H7 (cell line): ENCODE measurements at places on chromosomes 7 and 10.
A peak's percentile ranks its signal among the peaks of the same experiment; 100 is the strongest.

GRCh38 chr7:143492043-143492471 lies 14.4 kb downstream of the TAS2R41 start:
- DNase-seq: no peak

DNA sequence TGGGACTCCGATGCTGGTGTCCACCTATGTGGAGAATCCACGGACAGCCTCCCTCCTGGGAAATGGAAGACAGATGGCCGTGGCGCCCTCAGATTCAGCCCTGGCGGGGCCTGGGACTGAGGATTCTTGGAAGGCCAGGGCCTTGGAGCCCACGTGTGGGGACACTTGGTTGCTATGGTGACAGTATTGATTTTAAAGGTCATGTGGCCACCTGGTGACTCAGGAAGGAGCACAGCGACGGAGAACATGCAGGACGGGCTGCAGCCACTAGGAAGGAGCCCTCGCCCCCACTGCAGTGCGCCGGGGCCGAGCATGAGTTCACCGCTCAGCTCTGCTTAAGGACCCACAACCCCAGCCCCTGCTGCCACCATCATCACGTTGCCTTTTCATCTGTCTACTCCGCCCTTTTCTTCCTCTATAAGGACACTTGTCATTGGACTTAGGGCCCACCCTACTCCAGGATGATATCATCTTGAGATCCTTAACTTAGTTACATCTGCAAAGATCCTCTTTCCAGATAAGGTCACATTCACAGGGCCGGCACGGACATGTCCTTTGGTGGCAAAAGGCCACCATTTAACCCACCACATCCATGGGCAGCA lies 3.7 kb upstream of the STK32C start:
- DNase-seq: peak; percentile 76

DNA sequence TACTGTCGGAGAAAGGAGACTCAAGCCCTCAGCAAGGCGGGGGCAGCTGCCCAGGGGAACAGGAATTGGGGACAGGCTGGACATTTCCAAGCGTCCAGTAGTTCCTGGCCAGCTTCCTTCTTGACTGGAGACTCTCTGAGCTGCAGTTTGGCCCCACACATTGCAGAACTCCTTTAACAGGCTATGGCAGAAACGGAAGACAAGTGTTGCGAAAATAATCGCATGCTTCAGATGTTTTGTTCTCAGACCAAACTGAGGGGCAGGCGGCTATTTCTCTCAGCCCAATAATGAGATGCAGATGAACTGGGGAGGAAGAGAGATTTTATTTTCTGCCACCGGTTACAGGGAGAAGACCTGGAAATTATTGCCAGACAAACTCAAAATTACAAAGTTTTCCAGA lies 88.0 kb upstream of the PFKP start:
- DNase-seq: no peak

DNA sequence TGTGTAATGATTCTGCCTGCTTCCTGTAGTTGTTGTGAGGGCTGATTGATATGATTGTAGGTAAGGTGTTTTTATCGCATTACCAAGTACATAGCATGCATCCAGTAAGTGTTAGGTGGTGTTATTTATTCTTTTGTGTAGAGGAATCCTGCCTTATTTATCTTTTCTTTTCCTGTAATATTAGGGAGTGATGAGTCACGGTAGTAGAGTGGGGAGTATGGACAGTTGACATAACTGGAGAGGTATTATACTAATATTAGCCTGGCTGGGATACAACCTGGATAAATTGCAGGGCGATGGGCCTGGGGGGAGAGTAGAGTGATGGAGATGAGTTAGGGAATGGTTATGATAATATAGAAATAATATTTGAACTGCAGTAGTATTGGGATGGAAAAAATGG lies 9.8 kb downstream of the SDK1 start:
- DNase-seq: no peak

- no peak for DNase-seq
Measured at GRCh38 chr7:1548438-1548831, 7.6 kb downstream of the TMEM184A start.

GRCh38 chr7:137838706-137839315 lies 8.0 kb downstream of the DGKI start:
- no peak for DNase-seq

DNA sequence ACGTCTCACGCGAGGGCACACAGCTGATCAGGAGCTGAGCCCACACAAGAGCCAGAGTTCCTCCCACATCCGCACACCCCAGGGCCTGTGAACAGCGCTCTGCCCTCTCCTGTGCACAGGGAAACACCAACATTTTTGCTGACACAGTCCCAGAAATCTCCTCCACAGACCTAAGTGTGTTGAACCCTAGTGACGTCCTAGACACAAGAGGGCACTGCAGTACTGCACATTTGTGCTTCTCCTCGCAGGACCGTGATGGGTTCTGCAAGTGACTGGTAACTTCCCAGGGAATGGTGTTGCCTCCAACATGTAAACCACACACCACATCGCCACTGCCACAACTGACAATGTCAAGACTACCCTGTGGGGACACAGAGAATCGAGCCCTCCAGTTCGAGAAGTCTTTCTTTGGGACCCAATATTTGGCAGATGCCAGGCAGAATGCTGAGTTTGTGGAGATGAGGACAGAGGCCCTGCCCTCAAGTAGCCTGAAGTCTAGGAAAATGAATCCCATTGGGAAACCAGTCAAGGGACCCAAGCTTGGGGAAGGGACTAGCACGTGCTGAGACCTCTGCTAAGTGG lies 170.3 kb downstream of the PAXIP1 start:
- peak; percentile 72 for DNase-seq

- peak; percentile 25 for DNase-seq
Measured at GRCh38 chr7:129203050-129203741, 14.8 kb downstream of the SMO start.

DNA sequence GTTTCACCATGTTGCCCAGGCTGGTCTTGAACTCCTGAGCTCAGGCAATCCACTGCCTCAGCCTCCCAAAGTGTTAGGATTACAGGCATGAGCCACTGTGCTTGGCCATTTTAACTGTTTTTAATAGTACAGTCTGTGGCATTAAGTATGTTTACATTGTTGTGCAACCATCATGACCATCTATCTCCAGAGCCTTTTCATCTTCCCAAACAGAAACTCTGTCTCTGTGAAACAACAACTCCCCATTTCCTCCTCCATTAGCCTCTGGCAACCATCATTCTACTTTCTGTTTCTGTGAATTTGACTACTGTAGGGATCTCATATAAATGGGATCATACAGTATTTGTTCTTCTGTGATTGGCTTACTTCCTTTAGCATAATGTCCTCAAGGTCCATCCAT lies 48.3 kb upstream of the SEPHS1 start:
- DNase-seq: no peak

GRCh38 chr7:156527458-156527890 lies 113.1 kb upstream of the RNF32 start:
- no peak for DNase-seq

GRCh38 chr10:11304906-11305585 lies 287.4 kb downstream of the CELF2 start:
- DNase-seq: no peak

DNA sequence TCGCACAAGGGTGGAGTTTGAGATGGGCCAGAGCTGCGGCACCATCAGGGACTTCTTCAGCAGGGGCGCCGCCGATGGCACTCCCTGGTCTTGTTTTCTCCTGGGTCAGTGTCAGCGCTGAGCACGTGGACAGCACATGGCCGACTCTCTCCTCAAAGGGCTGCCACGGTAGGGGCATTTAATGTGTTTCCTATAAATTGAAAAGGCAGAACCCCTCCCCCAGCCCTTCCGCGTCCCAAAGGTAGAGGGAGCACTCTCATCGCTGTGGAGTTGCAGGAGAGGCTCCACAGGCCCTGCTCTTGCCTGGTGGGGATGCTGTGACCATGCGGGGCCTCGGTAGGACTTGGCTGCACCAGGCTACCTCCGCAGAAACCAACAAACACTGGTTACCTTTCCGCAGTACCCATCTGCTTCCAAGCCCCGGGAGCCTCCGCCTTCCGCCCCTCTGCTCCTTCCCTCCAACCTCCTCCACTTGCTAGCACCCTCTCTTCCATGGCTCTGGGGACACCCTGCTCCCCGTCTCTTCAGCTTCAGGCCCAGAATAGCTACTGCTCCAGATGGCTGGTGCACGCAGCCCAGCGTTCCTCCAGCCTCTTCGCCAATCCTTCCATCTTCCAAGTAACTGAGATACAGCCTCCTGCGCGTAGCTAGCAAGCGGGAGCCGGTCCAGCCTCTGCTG lies 166.3 kb upstream of the ADCY1 start:
- peak; percentile 80 for DNase-seq

GRCh38 chr10:69202332-69202731 lies 17.8 kb upstream of the HKDC1 start:
- DNase-seq: no peak

- no peak for DNase-seq
Measured at GRCh38 chr7:72057796-72058195, 354.3 kb downstream of the CALN1 start.

GRCh38 chr10:62573929-62574328 lies 199.8 kb downstream of the ZNF365 start:
- DNase-seq: no peak

DNA sequence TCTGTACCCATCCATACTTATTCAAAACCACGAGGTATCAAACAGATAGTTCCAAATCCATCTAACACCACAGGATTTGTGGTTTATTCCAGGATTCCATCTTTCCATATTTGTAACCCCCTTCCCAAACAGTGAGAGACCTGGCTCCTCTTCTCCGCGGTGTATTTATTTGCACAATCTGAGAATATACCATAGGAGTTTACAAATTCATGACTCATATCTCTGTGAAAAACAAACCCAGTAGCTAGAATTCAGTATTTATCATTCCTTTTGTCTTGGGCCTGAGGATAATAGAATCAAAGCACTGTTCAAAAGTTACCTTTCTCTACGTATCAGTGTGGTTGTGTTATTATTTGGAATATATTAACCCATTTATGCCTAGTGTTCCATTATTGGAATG lies 31.9 kb downstream of the PDSS1 start:
- no peak for DNase-seq

- no peak for DNase-seq
Measured at GRCh38 chr10:97948822-97949221, 81.6 kb downstream of the CRTAC1 start.

GRCh38 chr10:88943778-88944177 lies 8.8 kb downstream of the ACTA2 start:
- no peak for DNase-seq

GRCh38 chr10:35520996-35521395 lies 84.1 kb upstream of the GJD4 start:
- DNase-seq: no peak

DNA sequence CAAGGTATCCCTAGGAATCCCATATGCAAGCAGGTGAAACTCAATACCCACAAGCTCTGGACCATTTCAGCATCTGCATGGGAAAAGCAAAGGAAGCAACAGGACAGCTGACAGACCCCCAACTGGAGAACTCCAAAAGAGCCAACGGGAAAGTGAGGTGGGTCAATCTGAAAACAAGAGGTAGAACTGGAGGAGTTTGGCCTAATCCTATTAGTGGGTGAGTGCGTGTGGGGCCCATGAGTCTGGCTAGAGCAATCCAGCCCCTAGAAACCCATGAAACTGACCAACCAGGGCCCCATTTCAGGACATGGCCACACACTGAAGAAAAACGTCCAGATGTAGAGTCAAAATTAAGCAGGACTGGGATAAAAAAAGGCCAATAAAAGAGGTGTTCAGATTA lies 26.6 kb upstream of the WNT8B start:
- DNase-seq: peak; percentile 21

- no peak for DNase-seq
Measured at GRCh38 chr7:78267141-78267540, 468.6 kb downstream of the PHTF2 start.

DNA sequence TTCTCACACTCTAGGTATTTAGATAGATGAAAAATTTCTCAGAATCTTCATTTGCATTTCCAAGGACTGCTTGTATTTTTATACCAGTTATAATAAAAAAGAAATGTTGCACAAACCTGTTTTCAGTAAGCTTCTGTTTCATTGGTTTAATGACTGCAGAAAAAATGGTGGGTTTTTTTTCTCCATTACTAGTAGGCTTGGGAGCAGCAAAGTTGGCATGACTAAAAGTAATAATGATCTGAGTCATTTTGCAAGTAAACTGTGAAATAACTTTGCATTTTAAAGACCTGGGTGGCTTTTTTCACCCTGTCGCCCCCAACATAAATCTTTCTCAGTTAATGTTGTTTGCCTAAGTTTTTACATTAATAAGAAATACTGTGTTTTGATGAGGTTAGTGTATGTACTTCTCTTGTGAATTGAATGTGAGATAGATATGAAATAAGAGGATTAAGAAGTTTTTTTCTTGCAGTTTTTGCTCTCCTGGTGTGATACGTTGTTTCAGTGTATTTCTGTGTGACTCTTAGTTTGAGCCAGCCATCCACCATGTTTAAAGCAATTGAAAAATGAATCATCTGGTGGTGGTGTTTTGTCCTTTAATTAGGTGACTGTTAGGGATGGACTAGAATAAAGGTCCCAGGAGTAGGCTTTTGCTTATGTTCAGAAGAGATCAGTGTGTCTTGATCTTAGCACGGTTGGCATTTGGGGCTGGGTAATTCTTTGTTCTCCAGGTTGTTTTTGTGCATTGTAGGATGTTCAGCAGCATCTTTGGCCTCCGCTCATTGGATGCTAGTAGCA lies 1.8 kb downstream of the GNAI1 start:
- DNase-seq: no peak

- no peak for DNase-seq
Measured at GRCh38 chr10:84294766-84295447, 33.5 kb upstream of the CCSER2 start.

GRCh38 chr7:151665368-151665767 lies 145.7 kb upstream of the RHEB start:
- DNase-seq: no peak

DNA sequence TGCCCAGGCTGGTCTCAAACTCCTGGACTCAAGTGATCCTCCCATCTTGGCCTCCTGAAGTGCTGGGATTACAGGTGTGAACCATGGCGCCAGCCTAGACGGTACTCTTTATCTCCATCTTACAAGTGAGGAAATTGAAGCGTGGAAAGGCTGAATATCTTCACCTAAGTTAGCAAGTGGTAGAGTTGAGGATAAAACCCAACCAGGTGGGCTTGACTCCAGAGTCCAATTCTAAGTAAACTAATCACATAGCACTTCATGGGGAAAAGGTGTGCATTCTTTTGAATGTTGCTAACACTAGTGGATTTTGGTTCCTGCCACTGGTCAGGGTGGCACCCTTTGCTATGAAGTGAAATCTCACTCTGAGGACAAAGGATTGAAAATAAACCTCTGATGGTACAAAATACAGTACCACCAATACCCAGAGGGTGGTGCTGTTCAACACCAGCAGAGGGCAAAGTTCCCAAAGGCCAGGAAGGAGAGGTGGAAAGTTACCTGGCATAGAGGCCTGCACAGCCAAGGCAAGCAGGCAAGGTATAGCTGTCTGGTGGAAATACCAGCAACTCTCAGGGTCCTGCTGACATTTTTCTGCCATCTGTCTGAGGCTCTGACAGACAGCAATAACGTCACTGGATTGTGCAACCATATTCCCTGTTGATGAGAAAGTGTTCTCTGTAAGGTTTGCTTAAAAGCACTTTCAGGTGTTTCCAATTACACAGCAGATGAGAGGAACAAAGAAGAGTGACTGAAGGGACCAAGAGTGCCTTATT lies 17.6 kb downstream of the ZDHHC16 start:
- DNase-seq: peak; percentile 82

- DNase-seq: no peak
Measured at GRCh38 chr10:61136139-61136538, 192.2 kb upstream of the RHOBTB1 start.
